ENCODE measurements at places on chromosomes 6 and 20. TPM values are rescaled to one million over a fixed set of nuclear protein-coding genes. Genes with fewer than 3 reads are reported as not detected.

- no peaks in the 10 kb centered on the region for H3K4me1 ChIP-seq
- H3K4me3 ChIP-seq = no peak overlapping the region
- no peak for DNase-seq
- H3K36me3 ChIP-seq = no peaks in the 10 kb centered on the region
- H3K27me3 ChIP-seq = peaks cover 18% of the 10 kb centered on the region
- H3K27ac ChIP-seq = no peak overlapping the region
These were observed 78.6 kb downstream of the LINC00237 start for GRCh38 chr20:21027569-21027968.

DNA sequence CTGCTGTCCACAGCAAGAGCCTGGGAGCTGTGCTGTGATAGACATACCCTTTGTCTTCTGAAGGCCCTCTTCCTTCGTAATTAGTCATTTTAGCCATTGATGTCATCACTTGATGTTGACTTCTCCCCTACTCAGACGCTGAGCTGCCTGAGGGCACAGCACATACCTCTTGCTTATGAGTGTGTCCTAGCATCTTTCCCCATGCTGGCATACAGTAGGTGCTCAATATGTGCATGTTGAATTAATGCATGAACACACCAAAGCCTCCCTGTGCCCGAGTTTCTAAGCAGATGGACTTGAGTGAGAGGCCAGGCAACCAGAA is 35.8 kb upstream of the FAM83D start:
- peaks cover 60% of the 10 kb centered on the region for H3K4me1 ChIP-seq
- H3K36me3 ChIP-seq = peaks cover 24% of the 10 kb centered on the region
- peak overlapping the region; percentile 86 for H3K27ac ChIP-seq
- no peaks in the 10 kb centered on the region for H3K27me3 ChIP-seq
- no peak overlapping the region for H3K4me3 ChIP-seq

DNA sequence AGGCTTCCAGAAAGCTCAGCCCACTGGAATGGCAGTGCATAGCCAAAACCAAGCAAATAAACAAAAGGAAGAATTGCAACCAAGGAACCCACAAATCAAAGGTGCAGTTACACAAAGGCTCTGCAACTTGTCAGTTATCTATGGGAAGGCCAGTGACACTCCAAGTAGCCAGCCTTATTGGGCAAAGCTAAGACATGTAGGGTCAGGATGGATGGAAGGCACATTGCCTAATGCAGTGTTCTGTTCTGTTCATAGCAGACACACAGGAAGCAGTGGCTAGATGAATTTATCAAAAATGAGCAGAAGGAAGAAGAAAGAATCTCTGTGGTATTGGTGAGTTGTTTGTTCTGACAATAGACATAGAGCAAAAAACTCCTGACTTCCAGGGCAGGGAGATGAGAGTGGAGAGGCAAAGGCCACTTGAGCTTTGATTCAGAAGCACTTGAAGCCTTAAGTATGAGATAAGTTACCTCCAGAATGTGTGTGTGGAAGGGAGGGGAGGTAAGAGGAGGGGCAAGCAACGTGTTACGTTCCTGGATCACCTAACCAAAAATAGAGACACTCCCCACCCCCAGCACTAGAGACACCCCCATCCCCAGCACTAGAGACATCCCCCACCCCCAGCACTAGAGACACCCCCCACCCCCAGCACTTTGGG is 57.9 kb upstream of the AKAP12 start:
- no peak overlapping the region for H3K27ac ChIP-seq
- no peak for DNase-seq
- peaks cover 3% of the 10 kb centered on the region for H3K27me3 ChIP-seq
- no peak overlapping the region for H3K4me3 ChIP-seq
- no peaks in the 10 kb centered on the region for H3K36me3 ChIP-seq
- no peaks in the 10 kb centered on the region for H3K4me1 ChIP-seq

- no peaks in the 10 kb centered on the region for H3K4me1 ChIP-seq
- H3K4me3 ChIP-seq = no peak overlapping the region
- no peak for DNase-seq
- H3K27ac ChIP-seq = no peak overlapping the region
These were observed 225.3 kb upstream of the FAM83B start for GRCh38 chr6:54621285-54621684.

DNA sequence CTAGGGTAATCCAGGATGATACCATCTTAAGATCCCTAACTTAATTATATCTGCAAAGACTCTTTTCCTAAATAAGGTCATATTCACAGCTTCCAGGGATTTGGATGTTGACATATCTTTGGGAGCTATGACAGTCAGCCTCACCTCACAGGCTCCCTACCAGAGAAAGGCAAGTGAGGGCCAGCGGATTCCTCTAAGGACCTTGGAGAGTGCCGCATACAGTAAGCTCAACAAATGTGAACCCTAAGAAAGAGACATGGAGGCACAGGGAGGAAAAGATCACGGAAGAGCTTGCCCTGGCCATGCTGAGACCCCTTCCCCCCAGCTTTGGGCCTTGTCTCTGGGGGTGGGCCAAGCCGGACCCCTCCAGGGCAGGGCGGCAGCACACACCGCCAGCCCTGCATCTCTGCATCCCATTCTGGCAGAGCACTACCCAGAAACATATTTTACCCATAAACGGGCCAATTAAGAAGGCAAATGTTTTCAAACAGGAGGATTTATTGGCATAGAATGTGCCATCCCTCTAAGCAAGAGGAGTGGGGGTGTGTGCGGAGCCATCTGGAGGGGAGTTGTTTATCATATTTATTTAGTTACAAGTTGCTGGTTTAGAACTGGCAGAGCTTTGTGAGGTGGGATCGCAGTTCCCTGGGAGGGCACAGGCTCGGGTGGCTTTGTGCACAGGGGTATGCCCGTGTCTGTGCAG is 55.4 kb downstream of the CHMP4B start:
- DNase-seq = no peak
- H3K27ac ChIP-seq = no peak overlapping the region
- H3K36me3 ChIP-seq = no peaks in the 10 kb centered on the region
- H3K27me3 ChIP-seq = no peaks in the 10 kb centered on the region

DNA sequence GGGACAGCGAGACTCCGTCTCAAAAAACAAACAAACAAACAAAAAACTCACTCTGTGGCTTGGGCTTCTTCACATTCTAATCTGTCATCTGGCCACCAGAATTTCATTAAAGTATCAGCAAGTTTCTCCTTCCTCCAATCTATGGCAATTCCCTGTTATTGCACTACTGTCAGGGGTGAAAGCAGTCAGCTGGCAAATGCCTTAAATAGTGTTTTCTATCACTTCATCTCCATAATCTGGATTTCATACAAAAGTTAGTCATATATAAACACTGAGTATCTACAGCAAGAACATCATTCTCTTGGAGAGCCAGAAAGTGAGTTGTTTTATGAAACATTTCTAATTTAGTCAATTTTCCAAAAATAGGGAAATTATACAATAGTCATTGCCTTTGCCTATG is 56.1 kb downstream of the PHACTR3 start:
- H3K4me3 ChIP-seq = no peak overlapping the region
- no peak for DNase-seq
- no peaks in the 10 kb centered on the region for H3K4me1 ChIP-seq
- peaks cover 1% of the 10 kb centered on the region for H3K36me3 ChIP-seq
- H3K27me3 ChIP-seq = peaks cover 9% of the 10 kb centered on the region

- no peaks in the 10 kb centered on the region for H3K27me3 ChIP-seq
- H3K27ac ChIP-seq = no peak overlapping the region
- no peak overlapping the region for H3K4me3 ChIP-seq
- peaks cover 52% of the 10 kb centered on the region for H3K36me3 ChIP-seq
- no peak for DNase-seq
These were observed 30.4 kb downstream of the TM9SF4 start for GRCh38 chr20:32139947-32140346.

- H3K36me3 ChIP-seq = no peaks in the 10 kb centered on the region
- no peak overlapping the region for H3K27ac ChIP-seq
- no peaks in the 10 kb centered on the region for H3K4me1 ChIP-seq
- H3K4me3 ChIP-seq = no peak overlapping the region
- DNase-seq = no peak
- no peaks in the 10 kb centered on the region for H3K27me3 ChIP-seq
These were observed 128.0 kb upstream of the FAM83B start for GRCh38 chr6:54718541-54719023.

- peak; percentile 60 for DNase-seq
- peaks cover 7% of the 10 kb centered on the region for H3K36me3 ChIP-seq
- peaks cover 13% of the 10 kb centered on the region for H3K4me1 ChIP-seq
- peak overlapping the region; percentile 74 for H3K27ac ChIP-seq
- peaks cover 37% of the 10 kb centered on the region for H3K27me3 ChIP-seq
- peak overlapping the region; percentile 37 for H3K4me3 ChIP-seq
These were observed 764 bp upstream of the SNAP25 start for GRCh38 chr20:10217721-10218410.

DNA sequence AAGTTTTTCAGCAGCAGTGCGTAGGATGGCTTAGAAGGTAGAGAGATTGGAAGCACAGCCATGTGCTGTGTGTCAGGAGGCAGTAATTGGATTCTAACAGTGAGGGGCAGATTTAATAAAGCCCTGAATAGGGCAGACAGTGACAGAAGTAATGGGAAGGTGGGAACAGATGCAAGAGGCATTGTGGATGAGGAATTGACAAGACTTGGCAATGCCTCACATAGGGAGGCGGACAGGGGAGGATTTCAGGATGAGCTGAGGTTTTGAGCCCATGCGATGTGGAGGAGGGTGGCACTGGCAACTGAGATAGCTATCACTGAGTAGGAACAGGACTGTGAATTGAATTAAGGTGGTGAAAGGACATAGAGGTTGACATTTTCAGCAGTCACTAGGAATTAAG is 262.2 kb upstream of the FLRT3 start:
- no peaks in the 10 kb centered on the region for H3K27me3 ChIP-seq
- no peaks in the 10 kb centered on the region for H3K36me3 ChIP-seq
- no peaks in the 10 kb centered on the region for H3K4me1 ChIP-seq
- no peak for DNase-seq

- peaks cover 42% of the 10 kb centered on the region for H3K27me3 ChIP-seq
- DNase-seq = no peak
- no peak overlapping the region for H3K4me3 ChIP-seq
- H3K4me1 ChIP-seq = peaks cover 13% of the 10 kb centered on the region
- H3K36me3 ChIP-seq = no peaks in the 10 kb centered on the region
These were observed 1.7 kb upstream of the ADGRB3 start for GRCh38 chr6:68633281-68633971.

- peaks cover 27% of the 10 kb centered on the region for H3K4me1 ChIP-seq
- DNase-seq = peak; percentile 76
- H3K4me3 ChIP-seq = peak overlapping the region; percentile 75
- H3K36me3 ChIP-seq = peaks cover 19% of the 10 kb centered on the region
These were observed 5.9 kb downstream of the TP53INP2 start for GRCh38 chr20:34709831-34710567.

DNA sequence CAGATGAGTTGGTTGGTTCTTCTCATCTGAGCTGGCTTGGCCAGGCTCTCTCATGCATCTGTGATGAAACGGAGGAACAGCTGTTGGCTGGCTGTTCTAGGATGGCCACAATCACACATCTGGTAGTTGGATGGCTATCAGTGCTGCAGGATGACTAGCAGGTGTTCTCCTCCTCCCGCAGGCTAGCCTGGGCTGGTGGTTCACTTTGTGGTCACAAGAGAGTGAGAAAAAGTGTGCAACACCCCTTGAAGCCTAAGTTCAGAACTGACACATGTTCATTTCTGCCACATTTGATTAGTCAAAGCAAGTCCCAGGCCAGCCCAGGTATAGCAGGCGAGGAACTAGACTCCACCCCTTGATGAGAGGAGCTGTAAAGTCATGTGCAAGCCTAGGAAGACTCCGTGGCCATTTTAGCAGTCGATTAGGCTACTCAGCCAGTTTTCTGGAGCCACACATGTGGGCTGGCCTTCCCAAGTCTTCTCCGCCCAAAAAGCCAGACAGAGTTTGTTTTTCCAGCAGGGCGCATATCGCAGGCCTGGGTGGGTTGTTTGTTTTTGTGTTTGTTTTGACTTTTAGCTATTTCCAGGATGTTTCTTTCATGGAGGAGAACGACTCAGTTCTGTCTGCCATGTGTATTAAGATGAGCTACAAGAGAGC is 120.8 kb downstream of the ISM1 start:
- peaks cover 2% of the 10 kb centered on the region for H3K27me3 ChIP-seq
- no peak overlapping the region for H3K27ac ChIP-seq
- peak; percentile 16 for DNase-seq
- peaks cover 19% of the 10 kb centered on the region for H3K4me1 ChIP-seq

- peak overlapping the region; percentile 50 for H3K4me3 ChIP-seq
- peak overlapping the region; percentile 94 for H3K27ac ChIP-seq
- H3K36me3 ChIP-seq = peaks cover 50% of the 10 kb centered on the region
- peaks cover 65% of the 10 kb centered on the region for H3K4me1 ChIP-seq
- no peaks in the 10 kb centered on the region for H3K27me3 ChIP-seq
- DNase-seq = peak; percentile 87
These were observed 51.3 kb downstream of the PTPN1 start for GRCh38 chr20:50561379-50562078.

DNA sequence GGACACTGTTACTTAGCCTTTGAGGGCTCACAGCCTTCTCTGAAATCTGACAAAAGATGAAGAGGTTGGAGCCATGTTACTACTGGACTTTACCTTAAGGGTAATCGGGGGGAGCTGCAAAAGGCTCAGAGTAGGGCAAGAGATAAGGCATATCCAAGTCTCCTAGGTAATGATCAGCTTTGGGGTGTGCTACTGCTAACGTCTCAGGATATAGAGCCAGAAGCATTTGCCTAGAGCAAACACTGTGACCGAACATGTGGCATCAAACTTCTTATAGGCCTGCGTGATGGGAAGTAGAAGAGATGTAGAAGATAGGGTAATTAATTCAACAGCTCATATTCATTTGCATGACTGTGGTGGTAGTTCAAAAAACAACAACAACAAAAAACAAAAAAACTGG is 11.1 kb downstream of the UBE2V1 start:
- no peak overlapping the region for H3K4me3 ChIP-seq
- H3K27me3 ChIP-seq = no peaks in the 10 kb centered on the region
- H3K27ac ChIP-seq = peak overlapping the region; percentile 21
- H3K36me3 ChIP-seq = peaks cover 37% of the 10 kb centered on the region

DNA sequence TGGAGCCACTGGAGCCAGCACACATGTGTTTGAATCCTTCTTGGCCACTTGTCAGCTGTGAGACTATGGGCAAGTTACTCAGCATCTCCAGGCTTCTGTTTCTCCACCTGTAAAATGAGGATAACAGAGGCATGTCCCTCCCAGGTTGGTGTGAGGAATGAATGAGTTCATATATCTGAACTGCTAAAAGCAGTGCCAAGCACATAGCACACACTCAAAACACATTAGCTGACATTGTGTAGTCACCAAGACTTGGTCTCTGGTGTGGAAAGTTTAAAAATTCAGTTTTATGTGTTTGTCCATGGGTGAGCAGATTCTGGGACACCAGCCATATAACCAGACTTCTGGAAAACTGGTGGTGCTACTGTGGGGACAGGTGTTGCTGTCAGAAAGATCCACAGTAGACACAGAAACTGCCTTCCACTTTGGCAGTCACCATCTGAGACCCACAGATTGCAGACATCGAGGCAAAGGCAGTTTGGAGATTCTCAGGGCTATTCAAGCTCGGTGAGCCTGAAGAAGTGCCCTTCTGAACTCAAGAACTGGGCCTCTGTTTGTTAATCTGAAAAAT is 115.8 kb downstream of the MRPL14 start:
- no peaks in the 10 kb centered on the region for H3K36me3 ChIP-seq
- no peak overlapping the region for H3K4me3 ChIP-seq
- peaks cover 10% of the 10 kb centered on the region for H3K27me3 ChIP-seq
- no peak overlapping the region for H3K27ac ChIP-seq

GRCh38 chr20:49387581-49387939 is 94.9 kb downstream of the KCNB1 start:
- no peaks in the 10 kb centered on the region for H3K4me1 ChIP-seq
- H3K36me3 ChIP-seq = no peaks in the 10 kb centered on the region
- peaks cover 24% of the 10 kb centered on the region for H3K27me3 ChIP-seq
- no peak overlapping the region for H3K27ac ChIP-seq
- DNase-seq = no peak

The OSBPL2 gene
- 23.6 TPM for total RNA-seq

The ZNF831 gene
- 10.9 TPM for total RNA-seq

The NKX2-2 gene
- total RNA-seq = not detected

The MRAP2 gene
- not detected for total RNA-seq

The SLC17A9 gene
- total RNA-seq = 78.5 TPM

The C6orf141 gene
- total RNA-seq = 0.43 TPM

The MYBL2 gene
- total RNA-seq = 96.4 TPM

The RAD21L1 gene
- 0.25 TPM for total RNA-seq

The MAFB gene
- total RNA-seq = not detected
